Cardiac septum (tissue), 1 donor: ENCODE measurements at places on chromosomes 3 and 15.
A peak's percentile ranks its signal among the peaks of the same experiment; 100 is the strongest.

DNA sequence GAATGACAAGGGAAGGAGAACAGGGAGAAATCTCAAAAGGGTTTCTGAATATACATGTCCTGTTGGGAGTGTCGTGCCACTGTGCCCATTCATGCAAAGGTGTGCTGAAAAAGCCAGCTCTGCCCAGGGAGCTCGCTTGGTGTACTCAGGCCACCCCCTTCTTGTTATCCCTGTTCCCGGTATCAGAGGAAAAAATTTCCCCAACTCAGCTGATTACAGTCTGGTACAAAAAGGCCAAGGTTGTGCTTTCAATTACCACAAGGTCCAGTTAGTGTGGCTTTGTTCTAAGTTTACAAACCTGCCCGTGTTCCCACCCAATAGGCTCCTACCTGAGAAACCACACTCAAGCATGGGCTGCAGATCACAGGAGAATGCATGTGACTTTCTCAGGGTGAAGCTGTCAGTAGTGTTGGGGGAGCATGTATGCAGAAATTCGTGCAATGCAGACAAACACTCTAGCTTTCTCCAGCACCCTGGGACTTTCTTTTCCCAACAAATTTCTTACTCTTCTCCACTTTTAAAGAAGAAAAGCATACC lies 648.5 kb downstream of the NR2F2 start:
- DNase-seq, result no peak

DNA sequence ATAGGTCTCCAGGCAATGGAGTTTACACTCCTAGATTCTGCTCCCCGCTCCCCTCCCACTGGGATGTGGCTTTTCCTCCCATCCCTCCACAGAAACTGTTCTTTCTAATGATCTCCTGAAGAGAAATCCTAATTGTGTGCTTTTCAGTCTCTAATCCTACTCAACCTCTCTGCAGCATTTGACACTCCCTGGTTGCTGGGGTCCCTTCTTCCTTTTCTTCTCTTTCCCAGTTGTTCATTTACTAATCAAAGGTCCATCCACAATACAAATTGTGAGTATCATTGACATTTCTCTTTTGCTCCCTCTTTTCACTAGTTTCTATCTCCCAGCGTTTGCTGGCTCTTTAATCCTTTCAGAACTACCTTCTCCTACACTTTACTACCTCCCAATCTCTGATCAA lies 6.5 kb upstream of the MYH15 start:
- no peak for DNase-seq

DNA sequence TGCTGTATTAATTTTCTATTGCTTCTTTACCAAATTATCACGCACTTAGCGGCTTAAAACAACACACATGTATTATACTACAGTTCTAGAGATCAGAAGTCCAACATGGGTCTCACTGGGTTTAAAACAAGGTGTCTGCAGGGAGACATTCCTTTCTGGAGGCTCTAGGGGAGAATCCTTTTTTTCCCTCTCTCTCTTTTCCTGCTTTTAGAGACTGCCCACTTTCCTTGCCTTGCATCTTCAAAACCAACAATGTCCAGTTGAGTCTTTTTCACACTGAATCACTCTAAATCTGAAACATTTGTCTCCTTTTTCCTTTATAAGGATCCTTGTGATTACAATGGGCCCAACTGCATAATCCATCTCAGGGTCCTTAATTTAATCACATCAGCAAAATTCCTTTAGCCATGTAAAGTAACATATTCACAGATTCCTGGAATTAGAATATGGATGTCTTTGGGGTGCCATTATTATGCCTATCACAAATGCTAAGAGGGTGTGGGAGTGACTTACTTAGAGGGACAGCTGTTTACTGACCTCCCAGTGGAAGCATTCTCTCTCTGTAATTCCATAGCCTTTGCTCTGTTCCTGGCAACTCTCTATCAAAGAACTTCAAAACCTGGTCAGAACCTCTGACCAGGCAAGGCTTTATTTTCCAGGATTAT lies 21.8 kb downstream of the CD200 start:
- DNase-seq, result no peak

DNA sequence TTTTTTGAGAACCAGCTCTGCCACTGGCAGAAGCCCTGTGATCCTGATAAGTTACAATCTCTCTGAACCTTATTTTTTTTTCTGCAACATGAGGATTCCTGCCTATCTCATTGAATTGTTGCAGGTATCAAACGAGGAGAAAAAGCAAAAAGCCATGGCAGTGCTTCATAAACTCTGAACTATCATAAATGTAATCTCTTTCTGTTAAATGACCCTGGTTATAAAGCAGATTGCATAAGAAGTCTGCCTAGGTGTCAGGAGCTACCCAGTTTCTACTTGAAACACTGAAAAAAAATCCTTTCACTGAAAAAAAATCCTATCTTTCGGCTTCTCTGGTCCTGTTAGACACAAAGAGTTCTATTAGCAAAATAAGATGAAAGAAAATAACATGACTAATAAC lies 172.7 kb downstream of the FAM43A start:
- DNase-seq, result no peak

GRCh38 chr3:171157286-171157685 lies 130.8 kb upstream of the SLC2A2 start:
- DNase-seq, result no peak

DNA sequence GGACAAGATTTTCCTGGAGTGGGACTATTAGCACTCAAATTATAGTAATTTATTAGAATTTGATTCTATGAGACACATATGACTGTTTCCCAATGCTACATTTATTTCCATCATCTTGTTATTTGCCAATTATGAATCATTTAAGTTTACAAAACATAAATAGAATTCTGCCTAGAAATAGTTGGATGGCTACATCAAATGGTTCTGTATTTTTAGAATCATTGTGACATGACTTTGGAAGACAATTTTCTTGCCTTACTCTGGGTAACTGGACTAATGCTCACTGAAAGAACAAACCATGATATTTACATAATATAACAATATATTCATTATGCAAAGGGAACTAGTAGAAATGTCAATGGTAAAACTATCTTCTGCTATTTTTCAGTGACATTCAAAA lies 173.5 kb downstream of the ZIC1 start:
- DNase-seq, result no peak

DNA sequence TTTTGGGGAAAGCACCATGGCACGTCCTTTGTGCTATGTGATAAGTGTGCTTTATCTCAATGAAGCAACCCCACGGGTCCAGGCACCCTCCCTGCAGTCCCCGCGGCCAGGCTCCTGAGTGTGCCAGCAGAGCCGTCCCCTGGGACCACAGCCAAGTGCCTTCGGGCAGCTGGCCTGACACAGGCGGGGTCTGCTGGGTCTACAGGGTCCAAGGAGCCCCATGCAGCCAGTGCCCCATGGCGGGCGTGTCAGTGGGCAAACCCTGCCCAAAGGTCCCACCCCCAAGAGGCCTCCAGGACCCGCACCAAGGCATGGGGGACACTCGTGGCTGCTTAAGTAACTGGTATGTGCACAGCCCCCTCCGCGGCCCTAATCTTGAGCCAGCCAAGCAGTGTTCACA lies 35.3 kb downstream of the KLHL25 start:
- peak; percentile 86 for DNase-seq

GRCh38 chr3:99084156-99084555 lies 182.7 kb upstream of the DCBLD2 start:
- no peak for DNase-seq

GRCh38 chr3:5004319-5005152 lies 25.3 kb downstream of the BHLHE40 start:
- DNase-seq, result no peak

- DNase-seq, result no peak
These were observed 324.1 kb downstream of the IGSF11 start for GRCh38 chr3:118710532-118710931.

DNA sequence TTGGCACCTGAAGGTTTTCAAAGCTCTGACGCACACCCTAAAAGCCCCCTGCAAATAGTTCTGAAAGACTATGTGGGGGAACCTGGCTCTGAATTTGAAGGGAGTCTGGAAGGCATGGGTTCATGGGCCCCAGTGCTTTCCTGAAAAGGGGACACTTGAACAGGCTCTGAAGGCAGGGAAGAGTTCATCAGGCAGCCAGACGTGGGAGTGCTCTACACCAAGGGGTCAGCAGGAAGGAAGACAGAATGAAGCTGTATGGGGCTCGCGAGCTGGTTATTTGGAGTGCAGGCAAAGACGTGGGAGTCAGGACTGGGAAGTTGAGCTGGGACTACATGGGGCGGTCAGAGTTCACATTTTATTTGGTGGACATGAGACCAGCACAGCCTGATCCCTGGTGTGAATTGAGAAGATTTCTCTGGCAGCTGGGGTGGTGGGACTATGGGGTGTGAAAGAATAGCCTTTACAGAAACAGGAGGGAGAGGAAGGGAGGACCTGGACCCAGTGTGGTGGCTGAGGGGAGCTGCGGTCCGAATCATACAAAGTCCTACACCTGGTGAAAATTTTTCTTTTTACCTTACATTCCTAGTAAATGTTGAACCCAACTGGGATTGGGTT lies 12.6 kb downstream of the ABHD6 start:
- DNase-seq, result no peak

GRCh38 chr3:116445311-116445841 lies at the start of gene LSAMP:
LSAMP (minus strand) TSS chr3:116445487.
- no peak for DNase-seq

- DNase-seq, result no peak
These were observed 271.6 kb upstream of the ZPLD1 start for GRCh38 chr3:102163039-102163817.

DNA sequence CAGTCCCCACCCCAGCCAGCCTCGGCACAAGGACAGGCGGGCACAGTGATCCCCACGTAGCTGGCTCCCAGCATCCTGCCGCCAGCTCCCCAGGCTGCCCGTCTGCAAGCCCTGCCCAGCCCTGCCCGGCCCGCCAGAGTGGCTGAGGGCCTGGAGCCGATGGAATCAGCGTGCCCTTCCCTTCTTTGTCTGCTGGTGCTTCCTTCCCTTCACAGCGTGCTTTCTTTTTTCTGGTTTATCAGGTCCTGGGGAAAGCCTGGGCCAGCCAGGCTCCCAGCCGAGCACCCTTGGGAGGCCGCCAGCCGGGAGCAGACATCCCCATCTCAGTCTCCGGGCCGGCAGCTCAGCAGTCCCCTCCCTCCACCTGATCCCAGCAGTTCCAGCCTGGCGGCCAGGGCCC lies 54.7 kb upstream of the SMAD6 start:
- peak; percentile 85 for DNase-seq

DNA sequence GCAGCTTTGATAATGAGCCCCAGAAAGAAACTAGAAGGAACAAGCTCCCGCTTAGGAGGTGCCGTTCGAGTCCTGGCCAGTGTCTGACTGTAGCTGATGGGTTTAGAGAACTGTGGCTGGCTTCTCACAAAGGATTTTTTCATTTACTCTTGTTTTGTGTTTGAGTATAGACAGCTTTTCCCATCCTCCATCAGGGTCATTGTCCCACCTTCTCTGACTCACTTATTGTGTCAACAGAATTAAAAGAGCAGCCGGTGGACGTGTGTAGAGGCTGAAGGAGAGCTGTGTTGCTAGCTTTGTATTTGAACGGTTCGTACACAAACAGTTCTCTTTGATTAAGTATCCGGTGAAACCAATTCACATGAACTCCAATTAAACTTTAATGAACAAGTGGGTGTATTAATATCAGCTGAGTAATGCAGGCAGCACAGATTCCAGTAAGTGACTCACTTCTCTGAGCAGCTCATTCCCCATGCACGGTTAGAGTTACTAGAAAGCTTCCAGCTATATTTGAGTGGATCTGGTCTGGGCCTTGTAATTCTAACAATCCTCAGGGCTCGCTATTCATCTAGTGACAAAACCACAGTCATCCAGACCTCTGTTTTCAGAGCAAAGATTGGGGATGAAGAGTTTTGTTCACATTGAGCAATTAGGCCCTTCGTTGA lies 141.0 kb downstream of the LPP start:
- no peak for DNase-seq

DNA sequence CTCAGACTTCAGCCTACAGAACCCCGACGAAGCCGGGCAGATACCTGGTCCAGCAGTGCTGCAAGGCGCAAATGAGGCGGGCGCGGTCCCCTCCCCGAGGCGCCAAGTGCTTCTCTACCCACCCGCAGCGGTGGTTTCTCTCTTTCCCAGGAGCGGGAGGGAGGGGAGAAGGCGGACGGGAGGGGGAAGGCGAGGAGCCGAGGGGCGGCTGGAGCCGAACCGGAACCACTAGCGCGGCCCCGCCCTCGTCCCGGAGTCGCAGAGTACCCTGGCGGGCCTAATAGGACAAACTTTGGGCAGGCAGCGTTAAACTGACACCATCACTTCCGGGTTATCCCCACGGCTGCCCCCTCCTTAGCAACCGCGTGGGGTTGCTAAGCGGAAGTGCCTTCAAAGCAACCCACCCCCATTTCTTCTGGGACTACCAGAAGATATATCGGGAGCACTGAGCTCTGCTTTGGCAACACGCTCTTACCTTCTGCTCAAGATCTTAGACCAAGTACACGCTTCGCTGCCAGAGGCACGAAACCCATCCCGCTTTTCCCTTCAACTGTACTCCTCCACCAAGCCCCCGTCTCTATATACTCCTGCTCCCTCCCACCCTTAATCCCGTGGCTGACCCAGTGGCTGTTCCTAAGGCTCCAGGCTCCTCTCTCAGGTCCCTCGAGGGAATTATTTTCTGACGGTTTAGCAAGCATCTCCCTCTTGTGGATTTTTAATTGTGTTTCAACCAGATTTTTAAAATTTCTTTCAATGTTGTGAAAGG lies at the start of gene CSNK1G1:
Gene CSNK1G1 (minus strand): TSS at position 230 of the 766 bp plus-strand sequence. CDS start 55,674 bp downstream, outside the sequence.
- peak; percentile 96 for DNase-seq

DNA sequence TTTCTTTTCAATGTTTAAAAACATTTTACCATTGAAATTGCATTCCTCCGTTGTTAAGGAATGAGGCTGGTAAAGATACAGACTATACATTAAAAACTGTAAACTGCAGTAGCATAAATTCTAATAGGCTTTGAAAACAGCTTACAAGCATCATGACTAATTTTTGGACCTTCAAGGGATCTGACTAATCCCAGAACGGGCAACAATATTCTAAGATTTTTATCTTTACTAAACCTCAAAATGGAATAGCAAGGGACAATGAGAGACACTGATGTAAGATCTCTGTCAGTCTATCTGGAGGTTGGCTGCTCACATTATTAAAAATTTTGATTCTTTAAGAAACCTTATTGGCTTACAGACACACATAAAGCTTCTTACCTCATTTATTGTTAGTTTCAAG lies 74.7 kb downstream of the BTD start:
- no peak for DNase-seq

GRCh38 chr15:60584355-60584998 lies 105.5 kb upstream of the ICE2 start:
- DNase-seq, result no peak

- DNase-seq, result no peak
These were observed 43.4 kb downstream of the PPP2R3A start for GRCh38 chr3:136008732-136009470.

GRCh38 chr3:101340591-101340990 lies 20.2 kb upstream of the IMPG2 start:
- DNase-seq, result no peak

DNA sequence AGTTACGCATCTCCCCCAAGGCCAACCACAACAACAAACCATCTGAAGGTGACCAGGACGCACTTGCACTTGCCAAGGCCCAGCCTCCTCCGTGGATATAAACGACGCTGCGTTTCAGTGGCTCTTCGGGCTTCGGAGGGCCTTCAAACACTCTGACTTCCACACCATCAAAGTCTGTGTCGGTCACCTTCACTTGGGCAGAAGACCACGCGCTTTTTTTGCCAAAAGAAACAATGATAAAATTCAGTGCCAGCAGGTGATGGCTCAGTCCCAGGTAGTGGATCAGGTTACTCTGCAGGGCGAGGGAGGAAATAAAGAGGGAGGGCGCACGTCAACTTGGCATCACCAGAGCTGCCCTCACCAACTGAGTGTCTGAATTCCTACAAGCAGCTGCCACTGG lies 63.0 kb downstream of the NCEH1 start:
- no peak for DNase-seq
